ENCODE measurements at places on chromosomes 2 and 18.

GRCh38 chr2:23692263-23692662 lies 234.7 kb downstream of the ATAD2B start:
- DNase-seq: no peak

DNA sequence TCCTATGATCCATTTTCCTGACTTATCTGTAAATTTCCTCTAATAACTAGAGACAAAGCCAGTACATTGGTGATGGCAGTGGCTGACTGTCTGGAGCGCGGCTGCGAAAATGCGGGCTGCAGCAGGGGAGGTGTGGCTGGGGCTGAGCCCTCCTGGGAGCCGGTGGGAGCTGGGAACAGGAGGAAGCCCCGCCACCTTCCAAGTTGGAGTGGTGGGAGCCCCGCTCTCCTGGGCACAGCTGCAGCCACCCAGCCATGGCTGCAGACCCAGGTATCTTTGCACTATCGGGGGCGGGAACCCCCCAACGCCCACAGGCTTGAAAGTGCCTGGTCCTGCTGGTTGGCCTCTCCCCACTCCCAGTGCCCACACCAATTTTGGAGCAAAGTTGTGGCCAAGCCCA lies 633.0 kb upstream of the TMEFF2 start:
- no peak for DNase-seq

- DNase-seq: no peak
Measured at GRCh38 chr18:7146067-7146466, 28.5 kb upstream of the LAMA1 start.

GRCh38 chr2:105893011-105893995 lies 148.6 kb downstream of the NCK2 start:
- no peak for DNase-seq

GRCh38 chr2:30737326-30737610 lies 70.0 kb downstream of the CAPN13 start:
- DNase-seq: no peak

DNA sequence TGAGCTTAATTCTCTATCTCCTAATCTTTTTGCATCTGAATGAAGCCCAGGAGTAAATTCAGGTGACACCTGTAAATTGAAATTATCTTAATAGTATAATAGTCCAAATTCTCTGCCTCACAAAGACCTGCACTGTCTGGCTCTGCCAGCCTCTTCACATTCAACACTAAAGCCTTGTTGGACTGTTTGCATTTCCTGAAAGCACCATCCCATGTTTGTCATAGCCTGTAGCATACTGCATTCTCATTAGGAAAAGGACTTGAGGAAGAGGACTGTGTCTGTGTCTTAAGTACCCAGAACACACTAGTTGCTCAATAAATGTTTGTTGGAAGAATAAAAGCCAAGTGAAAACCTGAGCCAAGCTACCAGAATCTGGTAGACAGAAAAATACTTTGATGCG lies 42.9 kb upstream of the GRHL1 start:
- DNase-seq: no peak

GRCh38 chr18:59549503-59550173 lies 147.6 kb downstream of the CCBE1 start:
- no peak for DNase-seq

DNA sequence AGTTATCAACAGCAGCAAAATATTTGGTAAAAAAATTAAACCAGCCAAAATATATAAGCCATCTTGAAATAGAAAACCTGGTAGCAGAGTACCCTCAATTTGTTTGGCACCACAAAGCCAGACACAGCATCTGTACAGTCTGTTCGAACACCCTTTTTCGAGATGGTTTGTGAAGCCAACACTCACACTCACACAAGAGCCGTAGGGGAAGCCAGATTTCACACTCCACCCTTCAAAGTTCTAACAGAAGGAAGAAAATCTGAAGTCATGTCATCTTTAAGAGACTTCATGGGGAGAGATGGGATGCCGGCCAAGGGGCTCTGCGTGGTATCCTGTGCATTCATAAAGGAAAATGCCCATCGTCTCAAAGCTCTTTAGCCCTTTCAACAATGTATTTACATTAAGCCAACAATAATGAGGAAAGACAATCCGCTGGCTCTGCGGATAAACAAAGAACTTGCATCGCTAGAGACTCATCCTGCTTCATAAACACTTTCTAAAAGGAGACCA lies 451.5 kb upstream of the CHST9 start:
- DNase-seq: no peak

- DNase-seq: no peak
Measured at GRCh38 chr2:127508631-127509034, 17.7 kb downstream of the IWS1 start.

- no peak for DNase-seq
Measured at GRCh38 chr2:67840460-67841068, 222.2 kb downstream of the C1D start.

- no peak for DNase-seq
Measured at GRCh38 chr2:23500836-23501235, 115.9 kb downstream of the KLHL29 start.

DNA sequence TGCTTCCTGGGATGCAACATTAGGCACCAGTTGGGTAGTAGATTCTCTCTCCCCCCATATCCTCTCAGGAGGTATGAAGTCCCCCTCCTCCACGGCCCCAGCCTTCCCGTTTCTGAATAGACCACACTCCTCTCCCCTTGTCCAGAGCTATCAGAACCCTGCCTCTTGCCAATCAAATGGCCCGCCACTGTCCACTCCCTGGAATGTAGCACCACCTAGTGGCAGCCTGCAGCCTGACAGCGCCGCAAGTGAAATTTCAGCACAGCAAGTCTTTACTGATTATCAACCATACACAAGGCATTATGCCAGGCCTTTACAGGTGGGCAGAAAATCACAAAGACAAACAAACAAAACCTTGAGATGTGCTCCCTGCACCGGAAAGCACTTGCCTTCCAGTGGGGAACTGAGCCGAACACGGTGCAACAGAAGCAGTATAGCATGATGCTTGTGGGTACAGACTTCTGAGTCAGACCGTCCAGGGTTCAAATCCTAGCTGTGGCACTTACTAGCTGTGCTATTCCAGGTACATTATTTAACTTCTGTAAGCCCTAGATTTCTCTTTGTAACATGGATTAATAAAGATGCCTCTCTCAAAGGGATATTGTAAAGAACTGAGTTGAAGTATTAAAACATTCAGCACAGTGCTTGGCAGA lies 174.0 kb downstream of the SMAD2 start:
- DNase-seq: no peak

DNA sequence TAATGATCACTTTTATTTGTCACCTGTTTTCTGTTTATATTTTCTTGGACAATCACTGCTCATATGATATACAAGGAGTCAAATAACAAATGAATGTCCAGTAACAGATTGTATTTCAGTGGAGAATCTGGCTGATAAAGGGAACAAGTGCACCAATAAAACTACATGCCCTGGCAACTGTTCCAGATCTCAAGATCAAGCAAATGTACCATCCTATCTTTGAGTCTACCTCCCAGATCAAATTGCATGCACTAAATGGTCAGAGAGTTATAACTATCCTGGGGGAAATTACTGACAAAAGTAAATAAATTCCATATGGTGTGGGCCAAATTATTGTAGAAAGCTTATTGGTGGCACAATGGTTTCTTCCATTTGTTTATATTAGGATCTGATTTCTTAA lies 452.8 kb downstream of the MBD2 start:
- DNase-seq: no peak

GRCh38 chr2:105432749-105433148 lies 33.9 kb upstream of the FHL2 start:
- DNase-seq: no peak

DNA sequence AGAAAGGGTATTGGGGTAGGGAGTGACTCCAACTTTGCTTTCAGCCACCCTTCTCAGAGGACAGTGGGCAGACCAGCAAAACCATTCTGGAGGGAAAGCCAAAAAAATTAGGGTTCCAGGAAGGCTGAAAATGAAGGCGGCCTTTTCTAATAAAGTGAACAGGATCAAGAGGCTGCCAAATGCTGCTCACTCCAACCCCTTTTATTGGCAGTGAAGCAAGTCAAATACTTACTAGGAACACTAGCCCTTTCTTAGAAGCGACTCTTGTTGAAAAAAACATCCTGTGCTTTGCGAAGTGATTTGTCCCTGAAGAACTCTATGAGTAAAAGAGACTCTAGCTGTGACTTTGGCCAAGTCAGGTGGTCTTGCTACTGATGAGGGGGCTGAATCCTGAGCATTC lies 83.6 kb upstream of the CYP1B1 start:
- no peak for DNase-seq

- no peak for DNase-seq
Measured at GRCh38 chr2:36824273-36824672, 127.8 kb downstream of the VIT start.

- DNase-seq: no peak
Measured at GRCh38 chr2:190869721-190870120, 10.9 kb upstream of the GLS start.

GRCh38 chr2:85185431-85185940 lies 52.3 kb downstream of the TCF7L1 start:
- no peak for DNase-seq

GRCh38 chr2:127107622-127107999 lies 657 bp upstream of the BIN1 start:
- no peak for DNase-seq

DNA sequence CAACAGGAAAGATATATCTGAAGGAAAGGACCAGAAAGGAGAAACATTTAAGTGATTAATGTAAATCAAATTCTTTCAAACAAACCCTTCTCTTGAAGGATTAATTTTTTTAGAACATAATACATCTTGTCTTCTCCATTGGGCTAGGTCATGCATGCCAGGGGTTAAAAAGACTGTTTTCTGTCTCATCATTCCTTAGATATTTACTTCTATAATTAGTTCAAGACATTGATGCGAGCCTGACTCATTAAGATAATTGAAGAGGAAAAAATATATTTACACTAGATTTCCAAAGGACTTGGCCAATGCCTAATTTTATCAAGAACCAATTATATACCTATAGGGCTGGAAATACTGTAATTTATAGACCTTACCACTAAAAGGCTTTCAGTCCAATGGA lies 166.6 kb upstream of the SETBP1 start:
- no peak for DNase-seq

DNA sequence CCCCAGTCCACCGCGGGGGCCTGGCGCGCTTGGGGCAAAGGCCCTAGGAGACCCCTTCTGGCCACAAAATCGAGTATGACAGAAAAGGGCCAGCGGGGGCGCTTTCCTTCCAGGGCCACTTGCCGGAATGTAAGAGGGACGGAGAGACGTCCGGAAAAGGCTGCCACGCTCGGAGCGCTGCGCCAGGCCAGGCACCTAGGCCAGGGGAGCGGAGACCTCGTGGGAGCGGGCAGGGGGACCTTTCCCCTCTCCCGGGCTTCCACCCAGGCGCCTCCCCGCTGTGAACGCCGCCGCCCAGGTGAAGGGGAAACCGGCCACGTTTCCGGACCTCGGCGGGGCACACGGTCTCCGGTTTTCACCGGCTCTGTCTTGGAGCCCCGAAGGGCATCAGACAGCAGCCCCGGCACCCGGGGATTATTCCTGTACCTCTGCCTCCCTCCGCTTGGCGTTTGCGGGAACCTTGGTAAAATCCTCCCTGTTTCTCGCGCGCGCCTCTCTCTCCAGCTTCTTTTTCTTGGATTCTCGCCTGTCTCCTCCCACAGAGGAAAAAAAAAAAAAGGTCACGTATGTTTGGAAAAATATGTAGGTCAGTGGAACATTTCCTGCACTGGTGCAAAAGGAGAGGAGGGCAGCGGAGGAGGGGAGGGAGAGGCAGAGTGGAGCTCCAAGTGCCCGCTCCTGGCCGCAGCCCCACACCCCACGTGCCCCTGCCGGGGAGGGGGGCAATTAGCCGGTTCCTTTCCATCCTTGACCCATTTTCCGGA lies 1.2 kb upstream of the NPAS2 start:
- DNase-seq: no peak

- no peak for DNase-seq
Measured at GRCh38 chr2:10141736-10142639, 19.4 kb downstream of the RRM2 start.

- DNase-seq: no peak
Measured at GRCh38 chr2:61658841-61659780, 121.0 kb upstream of the XPO1 start.

DNA sequence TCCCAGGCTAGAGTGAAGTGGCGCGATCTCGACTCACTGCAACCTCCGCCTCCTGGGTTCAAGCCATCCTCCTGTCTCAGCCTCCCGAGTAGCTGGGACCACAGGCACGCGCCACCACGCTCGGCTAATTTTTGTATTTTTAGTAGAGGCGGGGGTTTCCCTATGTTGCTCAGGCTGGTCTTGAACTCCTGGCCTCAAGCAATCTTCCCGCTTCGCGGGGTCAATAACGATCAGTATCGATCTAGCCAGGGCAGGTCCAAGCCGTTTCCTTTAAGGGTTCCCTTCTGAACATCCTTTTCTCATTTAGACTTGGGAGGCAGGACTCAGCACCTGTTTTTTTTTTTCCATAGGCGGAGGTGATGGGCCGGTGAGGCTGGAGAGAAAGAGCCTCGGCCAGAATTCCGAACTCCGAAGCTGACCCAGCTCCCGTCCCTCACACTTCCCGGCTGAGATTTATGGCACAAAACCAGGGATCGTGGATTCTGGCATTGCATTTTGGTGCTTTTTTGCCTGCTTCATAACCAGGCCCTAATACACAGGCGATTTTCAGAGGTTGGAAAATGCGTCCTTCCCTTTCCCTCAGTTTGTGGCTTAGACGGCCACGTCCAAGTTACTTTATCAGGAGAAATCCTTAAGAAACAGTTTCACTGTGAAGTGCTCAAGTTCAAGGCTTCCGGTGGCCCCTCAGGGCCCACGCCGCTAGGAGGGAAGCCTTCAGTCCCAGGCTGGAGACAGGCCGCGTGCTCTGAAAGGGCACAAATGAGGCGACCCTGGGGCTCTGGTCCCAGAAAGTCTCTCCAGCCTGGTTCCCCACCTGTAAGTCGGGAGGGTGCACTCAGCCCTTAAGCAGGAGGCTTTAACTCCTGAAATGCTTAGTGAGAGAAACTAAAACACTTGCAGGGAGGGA lies 998 bp upstream of the SLC66A3 start:
- no peak for DNase-seq

DNA sequence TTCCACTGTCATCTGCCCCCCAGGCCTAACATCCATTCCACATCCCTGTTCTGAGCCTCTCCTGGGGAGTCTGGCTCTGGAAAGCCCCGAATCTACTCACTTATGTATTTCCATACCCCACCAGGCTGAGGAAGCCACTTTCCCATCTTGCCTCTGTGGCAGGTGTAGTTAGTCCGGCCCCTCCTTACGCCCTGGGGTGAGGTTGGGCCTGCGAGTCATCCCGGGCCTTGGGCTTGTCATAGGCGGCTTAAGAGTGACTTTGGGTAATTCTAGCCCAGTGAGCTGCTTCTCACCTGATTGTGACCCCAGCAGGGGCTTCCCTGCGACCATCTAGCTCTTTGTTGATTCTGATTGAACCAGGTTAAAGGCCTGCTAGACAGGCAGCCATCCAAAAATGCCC lies 21.1 kb downstream of the PCARE start:
- no peak for DNase-seq

All from activated T-helper 1 cell treated with anti-CD3 and anti-CD28 coated beads, Interleukin-2, amount 50 U/mL, for 16 hours (primary cell).